Stimulated activated memory B cell treated with anti-CD40 and anti-IgM and Interleukin-4, amounts not matched to agents 10 μg/mL and 1 μg/mL and 100 μg/mL, for 72 hours (primary cell): ENCODE measurements at places on chromosomes 7 and 10.

DNA sequence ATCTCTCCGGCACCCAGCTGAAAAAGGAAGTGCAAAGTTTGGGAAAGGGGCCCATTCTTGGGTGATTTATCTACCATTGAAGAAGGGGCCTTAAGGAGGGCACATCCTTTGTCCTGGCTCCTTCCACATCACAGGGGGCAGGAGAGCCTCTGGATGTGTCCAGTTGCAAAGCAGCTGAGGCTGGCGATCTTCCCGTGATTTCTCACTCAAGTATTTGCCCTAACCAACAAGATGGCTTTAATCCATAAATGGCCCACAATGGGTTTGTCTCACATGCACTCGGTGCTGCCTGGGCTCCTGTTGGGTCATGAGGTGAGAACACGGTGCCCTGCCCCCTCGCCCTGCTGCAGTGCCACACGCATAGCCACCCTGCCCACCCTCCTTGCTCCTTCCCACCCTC, 14.2 kb upstream of the FRMPD2 start:
- no peak for ATAC-seq

GRCh38 chr7:103134836-103135554, 13.9 kb downstream of the NAPEPLD start:
- ATAC-seq, result no peak

- no peak for ATAC-seq
Observed at GRCh38 chr7:139646566-139646965, 123.1 kb downstream of the CLEC2L start.

DNA sequence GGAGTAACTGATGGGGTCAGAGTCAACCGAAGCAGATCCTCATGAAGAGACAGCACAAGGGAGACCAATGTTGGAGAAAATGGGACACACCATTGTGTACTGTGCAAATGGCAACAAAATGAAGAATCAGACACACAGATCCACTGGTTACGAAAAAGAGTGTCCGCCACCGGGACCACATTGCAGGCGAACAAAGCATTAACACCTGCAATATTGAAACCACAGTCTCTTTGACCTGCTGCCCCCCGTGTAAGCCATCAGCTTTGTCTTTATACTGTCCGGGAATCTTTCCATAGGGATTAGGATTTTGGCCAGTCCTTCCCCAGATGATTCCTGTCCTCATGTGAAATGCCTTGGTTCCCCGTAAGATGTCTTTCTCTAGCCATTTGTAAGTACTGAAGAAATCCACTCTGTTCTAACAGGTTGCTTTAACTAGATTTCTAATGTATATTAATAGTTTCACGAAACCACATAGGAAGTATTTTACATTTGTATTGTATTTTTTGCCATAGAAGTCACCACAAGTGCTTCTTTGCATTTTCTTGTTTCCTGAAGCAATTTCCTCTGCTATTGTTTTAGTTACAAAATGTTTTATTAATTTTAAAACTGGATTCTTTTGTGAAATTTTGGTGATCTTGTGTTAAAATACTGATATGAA, 140.8 kb upstream of the NFE2L3 start:
- no peak for ATAC-seq

DNA sequence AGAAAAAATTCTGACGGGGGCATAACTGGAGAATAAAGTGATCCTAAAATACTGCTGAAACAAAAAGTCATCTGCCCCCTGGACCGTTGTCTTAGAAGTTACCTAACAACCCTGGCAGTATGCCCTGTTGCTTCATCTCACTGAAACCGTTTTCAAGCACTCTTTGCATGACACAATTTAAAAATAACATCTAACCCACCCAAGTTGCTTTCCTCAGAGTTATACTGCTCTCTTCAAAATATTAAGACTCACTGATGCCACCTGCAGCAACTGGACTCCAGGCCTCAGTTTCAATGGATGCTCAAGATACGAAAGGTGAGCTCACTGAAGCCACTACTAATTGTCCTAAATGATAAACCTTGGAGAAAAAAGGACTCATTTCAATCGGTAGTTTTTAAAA, 57.4 kb downstream of the CDK6 start:
- ATAC-seq, result no peak

- ATAC-seq, result no peak
Observed at GRCh38 chr7:149669121-149669818, 104.1 kb downstream of the ZNF467 start.

DNA sequence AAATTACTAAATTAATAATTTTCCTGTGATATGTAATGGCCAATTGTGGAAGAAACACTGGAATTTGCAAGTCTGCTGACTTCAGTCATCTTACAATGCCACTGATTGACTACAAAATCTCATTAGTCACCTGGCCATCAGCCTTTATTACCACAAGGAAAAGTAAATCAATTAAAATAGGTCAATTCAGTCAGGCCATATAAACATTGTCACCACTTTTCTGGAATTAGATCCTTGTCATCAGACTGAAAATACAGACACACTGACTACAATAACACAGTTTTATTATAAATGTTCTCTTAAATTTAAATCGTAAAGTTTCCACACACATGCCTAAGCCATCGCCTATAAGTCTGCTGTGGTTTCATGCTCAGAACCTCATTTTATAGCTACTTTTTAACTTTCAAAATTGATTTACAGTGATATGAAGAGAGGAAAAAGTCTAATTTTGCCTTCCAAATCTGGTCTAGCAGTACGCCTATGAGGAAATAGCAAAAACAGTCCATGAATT, 54.2 kb downstream of the RTKN2 start:
- ATAC-seq, result no peak

- ATAC-seq, result no peak
Observed at GRCh38 chr7:81526971-81527370, 242.9 kb downstream of the HGF start.

- peak; percentile 68 for ATAC-seq
Observed at GRCh38 chr10:18293536-18294510, 153.6 kb downstream of the CACNB2 start.

DNA sequence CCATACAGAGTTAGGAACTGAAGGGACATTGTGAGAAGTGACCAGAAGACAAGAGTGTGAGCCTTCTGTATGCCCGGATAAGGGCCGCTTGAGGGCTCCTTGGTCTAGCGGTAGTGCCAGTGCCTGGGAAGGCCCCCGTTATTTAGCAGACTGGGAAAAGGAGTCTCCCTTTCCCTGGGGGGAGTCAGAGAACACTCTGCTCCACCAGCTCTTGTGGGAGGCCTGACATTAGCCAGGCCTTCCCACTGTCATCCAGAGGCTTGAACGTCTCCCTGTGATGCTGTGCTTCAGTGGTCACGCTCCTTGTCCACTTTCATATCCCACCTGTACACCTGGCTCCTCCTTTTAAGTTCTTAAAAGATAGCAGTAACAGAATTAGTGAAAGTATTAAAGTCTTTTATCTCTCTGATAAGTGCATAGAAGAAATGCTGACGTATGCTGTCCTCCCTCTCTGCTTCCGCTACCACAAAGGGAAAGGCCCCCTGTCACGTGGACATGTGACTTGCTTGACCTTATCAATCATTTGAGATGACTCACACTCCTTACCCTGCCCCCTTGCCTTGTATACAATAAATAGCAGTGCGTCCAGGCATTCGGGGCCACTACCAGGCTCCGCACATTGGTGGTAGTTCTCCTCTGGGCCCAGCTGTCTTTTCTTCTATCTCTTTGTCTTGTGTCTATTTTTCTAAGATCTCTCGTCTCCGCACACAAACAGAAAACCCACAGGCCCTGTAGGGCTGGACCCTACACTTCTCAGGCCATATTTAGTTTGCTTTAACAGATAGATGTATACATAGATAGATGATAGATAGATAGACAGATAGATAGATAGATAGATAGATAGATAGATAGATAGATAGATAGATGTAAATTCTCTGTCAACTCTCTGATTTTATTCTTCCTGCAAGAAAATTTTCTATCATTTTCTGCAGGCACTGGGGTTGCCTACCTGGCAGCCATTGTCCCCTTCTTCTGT, 131.5 kb upstream of the JCAD start:
- no peak for ATAC-seq

- peak; percentile 10 for ATAC-seq
Observed at GRCh38 chr10:77084431-77085144, 553.0 kb downstream of the KCNMA1 start.

GRCh38 chr10:4549139-4549653, 276.8 kb upstream of the AKR1E2 start:
- no peak for ATAC-seq

GRCh38 chr10:18483516-18484186, 167.7 kb downstream of the NSUN6 start:
- ATAC-seq, result no peak

- ATAC-seq, result no peak
Observed at GRCh38 chr7:149854611-149855360, 16.6 kb downstream of the ZNF862 start.

GRCh38 chr10:12587451-12587888, 238.1 kb downstream of the CAMK1D start:
- ATAC-seq, result no peak

DNA sequence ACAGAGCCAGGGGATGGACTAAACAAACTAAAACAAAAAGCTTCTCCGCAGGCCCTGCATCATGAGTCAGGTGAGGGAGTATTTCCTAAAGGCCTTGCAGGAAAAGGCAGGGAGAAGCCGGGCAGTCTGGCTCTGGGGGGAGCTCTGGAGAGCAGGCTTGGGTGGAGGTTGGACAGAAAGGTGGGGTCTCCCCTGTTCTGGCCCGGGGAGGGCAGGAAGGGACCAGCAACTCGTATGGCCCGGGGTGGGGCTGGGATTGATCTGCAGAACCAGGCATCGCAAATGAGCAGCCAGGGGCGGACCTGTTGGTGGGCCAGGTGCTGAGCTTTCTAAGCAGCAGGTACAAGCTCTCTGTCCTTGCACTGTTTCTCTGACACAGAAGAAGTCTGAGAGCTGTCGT, 235.2 kb downstream of the TCERG1L start:
- no peak for ATAC-seq

- ATAC-seq, result no peak
Observed at GRCh38 chr10:59240582-59241183, 64.2 kb downstream of the PHYHIPL start.

GRCh38 chr7:94307399-94308048, 87.2 kb upstream of the COL1A2 start:
- no peak for ATAC-seq

DNA sequence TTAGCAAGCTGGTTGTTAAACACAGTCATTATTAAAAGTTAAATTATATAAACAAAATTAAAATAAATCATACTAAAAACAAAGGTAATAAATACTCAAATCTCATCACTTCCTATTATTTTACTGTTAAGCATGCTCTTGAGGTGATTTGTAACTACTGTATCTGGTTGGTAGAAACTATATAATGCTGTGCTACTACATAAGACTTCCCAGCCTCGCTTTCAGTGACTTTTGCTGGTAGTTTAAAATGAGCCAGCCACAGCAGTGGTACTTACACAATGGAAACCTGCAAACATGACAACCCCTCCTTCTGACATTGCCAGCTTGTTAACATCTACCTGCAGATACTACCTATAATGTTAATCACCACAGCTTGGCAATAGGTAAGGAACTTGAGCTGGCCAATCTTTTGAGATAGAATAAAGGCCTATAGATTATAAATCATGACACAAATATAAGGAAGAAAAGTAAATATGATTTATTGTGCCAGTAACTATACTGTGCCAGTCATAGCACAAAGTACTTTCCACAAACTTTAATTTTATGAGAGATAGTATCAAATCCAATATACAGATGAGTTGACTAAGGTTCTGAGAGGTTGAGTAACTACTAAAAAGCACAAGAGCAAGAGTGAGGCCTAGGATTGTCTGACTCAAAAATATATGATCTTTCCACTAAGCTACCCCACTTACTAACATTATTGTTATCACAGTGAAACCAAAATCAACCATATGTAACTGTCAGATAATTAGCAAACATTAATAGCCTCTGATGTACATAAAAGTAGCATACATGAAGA, 181.1 kb upstream of the ASAH2 start:
- ATAC-seq, result no peak

DNA sequence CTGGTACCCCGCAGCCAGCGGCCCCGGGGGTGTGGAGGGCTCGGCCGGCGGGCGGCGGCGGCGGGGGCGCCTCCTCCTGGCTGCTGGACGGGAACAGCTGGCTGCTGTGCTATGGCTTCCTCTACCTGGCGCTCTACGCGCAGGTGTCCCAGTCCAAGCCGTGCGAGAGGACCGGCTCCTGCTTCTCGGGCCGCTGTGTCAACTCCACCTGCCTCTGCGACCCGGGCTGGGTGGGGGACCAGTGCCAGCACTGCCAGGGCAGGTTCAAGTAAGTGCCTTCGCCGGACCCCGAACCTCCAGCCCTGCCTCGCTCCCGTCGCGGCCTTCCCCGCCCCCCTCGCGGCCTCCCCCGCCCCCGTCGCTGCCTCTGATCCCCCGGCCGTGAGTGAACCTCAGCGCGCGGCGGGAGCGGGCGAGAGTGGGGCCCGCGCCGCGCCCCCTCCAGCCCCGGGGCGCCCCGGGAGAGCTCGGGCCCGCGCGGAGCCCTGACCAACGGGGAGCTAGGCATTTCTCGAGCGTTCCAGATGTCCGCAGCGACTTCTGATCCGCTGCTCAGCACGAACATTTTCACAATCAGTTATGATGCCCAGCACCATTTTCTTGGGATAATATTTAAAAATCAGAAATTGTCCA, 727 bp downstream of the ATRNL1 start:
- peak; percentile 69 for ATAC-seq

DNA sequence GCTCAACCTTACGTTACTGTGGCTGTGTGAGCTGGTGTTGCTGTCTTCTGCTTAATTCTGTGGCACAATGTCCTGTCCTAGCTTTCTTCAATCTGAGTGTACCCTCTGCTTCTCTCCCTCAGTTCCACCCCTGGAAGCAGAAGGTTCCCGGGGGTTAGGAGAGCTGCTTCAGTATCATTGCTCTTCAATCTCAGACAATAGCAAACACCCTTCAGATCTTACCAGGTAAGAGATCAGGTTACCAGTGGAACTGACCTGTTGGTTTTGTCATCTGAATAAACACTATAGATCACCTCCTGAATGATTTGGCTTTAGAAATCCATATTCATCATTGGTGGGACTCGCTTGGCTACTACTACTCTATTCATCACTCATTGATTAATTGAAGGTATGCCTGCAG, 48.4 kb downstream of the DNAJB9 start:
- ATAC-seq, result no peak

DNA sequence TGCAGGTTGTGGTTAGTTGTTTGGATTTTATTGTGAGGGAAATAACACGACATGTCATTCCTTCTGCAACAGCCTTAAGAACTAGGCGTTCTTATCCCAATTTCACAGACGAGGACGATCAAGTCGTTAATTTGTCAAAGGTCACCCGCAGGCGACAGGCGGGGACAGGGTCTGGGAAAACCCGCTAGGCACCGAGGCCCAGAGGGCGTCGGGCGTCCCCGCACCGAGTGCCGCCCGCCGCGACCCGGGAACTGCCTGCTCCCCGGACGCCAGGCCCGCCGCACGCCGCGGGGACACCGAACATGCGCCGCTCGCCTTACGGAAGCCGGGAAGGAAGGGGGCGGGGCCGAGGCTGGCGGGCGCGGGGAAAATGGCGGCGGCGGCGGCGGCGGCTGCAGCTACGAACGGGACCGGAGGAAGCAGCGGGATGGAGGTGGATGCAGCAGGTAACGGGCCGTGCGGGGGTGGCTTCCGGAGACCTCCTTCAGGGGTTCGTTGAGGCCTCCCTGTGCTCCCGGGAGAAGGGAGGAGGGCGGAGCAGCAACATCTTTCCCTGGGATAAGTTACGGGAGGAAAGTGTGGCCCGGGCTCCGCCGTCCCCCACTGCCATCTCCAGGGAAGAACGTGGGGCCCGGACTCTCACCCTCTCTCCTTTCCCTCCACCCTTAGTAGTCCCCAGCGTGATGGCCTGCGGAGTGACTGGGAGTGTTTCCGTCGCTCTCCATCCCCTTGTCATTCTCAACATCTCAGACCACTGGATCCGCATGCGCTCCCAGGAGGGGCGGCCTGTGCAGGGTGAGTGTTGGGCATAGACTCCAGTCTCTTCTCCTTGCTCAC, at the start of gene COPS6:
COPS6 (plus strand) TSS at position 349 of the 837 bp plus-strand sequence; CDS start at position 371, 22 bp downstream.
- ATAC-seq, result peak; percentile 84
